ENCODE measurements at places on chromosomes 16 and 17.

- DNase-seq = no peak
Observed at GRCh38 chr17:28712705-28713415, 1.2 kb upstream of the PROCA1 start.

GRCh38 chr16:11624205-11624604 lies 37.5 kb upstream of the LITAF start:
- no peak for DNase-seq

GRCh38 chr17:33284022-33284421 lies 9.1 kb downstream of the ASIC2 start:
- DNase-seq = no peak

DNA sequence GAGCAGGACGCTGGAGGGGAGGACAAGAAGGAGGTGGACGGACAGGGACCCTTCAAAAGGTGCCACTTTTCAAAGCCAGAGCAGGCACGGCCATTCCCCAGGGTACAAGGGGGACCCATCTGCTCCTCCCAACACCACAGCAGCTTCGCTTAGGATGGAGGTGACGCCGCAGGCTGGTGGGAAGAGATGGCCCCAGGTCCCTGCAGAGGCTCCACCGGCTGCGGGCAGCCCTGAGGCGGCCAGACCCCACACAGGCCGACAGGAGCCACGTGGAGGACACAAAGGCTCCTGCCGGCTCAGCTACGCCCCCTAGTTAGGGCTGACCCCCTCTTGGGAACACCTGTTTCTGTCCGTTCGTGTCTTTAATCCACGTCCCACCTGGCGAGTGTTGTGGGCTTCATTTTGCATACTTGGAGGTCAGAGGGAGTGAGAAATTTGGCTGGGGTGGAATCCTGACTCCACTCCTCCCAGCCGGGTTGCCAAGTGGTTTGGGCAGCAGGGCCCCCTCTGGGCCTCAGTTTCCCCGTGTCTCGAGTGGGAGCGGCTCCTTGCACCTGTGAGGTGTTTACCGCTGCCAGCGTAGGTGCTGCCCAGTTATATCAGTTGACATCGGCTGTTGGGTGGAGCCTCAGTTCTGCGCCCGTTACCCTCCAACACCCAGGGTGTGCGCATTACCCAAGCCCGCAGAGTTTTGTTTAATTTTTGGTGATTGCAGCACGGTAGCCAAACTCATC lies 5.8 kb upstream of the FN3KRP start:
- no peak for DNase-seq

GRCh38 chr17:69815406-69815805 lies 259.6 kb upstream of the KCNJ16 start:
- DNase-seq = no peak

GRCh38 chr16:66695935-66696668 lies 441 bp downstream of the CMTM4 start:
- DNase-seq = no peak

- no peak for DNase-seq
Observed at GRCh38 chr17:4658478-4659305, 17.2 kb upstream of the ALOX15 start.

- no peak for DNase-seq
Observed at GRCh38 chr17:45132572-45133463, 503 bp upstream of the PLCD3 start.

DNA sequence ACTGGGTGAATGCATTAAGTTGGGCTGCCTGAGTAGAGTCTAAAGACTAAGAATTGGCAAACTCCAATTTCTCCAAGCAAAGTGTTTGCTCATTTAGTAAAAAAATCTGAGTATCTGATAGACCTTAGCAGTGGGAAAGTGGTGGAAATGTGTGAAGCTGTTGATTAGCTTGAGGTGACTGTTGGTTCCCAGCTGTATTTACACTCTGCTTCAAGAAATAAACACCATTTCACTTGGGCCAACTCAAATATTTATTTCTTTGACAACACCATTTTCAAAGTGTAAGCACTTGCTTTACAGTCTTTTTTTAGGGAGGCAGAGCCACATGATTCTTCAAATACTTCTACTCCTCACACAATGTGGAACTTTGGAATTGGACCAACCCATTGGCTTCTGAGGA lies 8.7 kb downstream of the KCTD19 start:
- no peak for DNase-seq

GRCh38 chr16:81645266-81645694 lies 133.8 kb upstream of the PLCG2 start:
- no peak for DNase-seq

- no peak for DNase-seq
Observed at GRCh38 chr16:951660-952301, 19.0 kb downstream of the LMF1 start.

DNA sequence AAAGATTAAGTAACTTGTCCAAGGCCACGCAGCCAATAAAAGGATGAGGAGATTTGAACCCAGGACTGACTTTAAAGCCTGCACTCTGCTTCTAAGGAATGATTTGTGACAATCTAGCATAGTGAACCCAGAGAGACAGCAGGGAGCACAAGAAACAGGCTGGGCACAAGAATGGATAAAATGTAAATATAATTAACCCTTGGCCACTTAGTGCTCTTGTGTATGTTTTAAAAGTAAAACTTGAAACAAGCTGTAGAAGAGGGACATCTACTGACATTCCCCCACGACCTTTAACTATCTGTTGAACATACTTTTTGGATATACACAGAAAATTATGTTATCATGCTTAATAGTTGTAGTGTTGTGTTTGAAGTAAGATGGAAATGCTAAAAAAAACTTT lies 141.9 kb upstream of the PMFBP1 start:
- DNase-seq = no peak

DNA sequence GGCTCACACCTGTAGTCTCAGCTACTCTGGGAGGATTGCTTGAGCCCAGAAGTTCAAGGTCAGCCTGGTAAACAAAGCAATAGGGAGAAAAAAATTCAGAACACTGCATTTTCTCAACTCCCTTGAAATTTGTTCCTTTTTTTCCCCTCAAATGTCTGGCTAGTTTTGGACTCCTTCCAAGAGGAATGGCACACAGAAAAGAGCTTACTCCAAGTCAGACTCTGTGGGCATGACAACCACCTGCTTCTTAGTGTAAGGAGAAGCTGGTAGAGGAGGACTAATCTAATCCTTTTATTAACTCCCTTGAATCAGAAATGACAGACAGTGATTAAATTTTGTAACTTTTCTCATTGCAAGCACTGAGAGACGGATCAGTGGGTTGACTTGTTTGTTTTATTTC lies 27.9 kb upstream of the HYDIN start:
- DNase-seq = no peak

GRCh38 chr17:16217002-16217635 lies at the start of gene PIGL:
PIGL (plus strand) TSS chr17:16217210; CDS start chr17:16217227, 17 bp downstream.
- peak; percentile 90 for DNase-seq

DNA sequence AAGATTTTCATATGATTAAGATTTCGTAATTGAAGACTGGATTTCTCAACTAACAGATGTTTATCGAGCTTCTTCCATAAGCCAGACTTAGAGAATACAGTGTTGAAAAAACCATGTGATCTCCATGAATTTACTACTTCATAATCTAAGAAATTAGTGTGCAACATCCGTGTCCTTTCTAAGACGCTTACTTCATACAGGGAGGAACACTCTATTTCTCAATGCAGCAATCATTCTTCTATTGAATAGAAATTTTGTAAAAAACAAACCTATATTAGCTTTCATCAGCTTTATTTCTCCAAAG lies 946.3 kb downstream of the KCNJ2 start:
- DNase-seq = no peak

- no peak for DNase-seq
Observed at GRCh38 chr17:60782742-60783141, 105.1 kb downstream of the BCAS3 start.

- DNase-seq = no peak
Observed at GRCh38 chr16:20673882-20674683, 23.4 kb downstream of the ACSM1 start.

- DNase-seq = no peak
Observed at GRCh38 chr16:77790009-77790372, 1.6 kb downstream of the VAT1L start.

- no peak for DNase-seq
Observed at GRCh38 chr17:50057521-50057991, 1.6 kb downstream of the ITGA3 start.

DNA sequence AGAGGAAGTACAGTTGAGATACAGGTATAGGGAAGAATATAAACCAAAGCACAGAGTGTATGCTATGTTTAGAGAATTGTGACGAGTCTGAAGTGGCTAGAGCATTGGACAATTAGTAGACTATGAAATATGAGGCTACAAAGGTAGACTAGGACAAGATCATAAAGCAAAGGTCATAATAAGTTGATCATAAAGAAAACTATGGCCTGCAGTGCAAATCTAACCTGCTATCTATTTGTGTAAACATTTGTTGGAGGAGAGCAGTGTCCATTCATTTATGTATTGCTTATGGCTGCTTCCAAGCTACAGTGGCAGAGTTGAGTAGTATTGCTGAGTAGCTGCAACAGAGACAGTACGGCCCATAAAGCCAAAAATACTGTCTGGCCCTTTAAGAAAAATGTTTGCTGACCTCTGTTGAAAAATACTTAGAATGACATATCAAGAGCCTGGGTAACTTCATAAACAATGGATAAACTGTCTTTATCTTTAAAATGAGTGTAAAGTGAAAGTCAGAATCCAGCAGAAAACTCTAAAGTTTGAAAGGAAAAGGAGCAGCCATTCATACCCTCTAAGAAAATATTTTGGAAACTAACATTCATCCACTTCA lies 14.5 kb upstream of the OR1E2 start:
- DNase-seq = no peak

DNA sequence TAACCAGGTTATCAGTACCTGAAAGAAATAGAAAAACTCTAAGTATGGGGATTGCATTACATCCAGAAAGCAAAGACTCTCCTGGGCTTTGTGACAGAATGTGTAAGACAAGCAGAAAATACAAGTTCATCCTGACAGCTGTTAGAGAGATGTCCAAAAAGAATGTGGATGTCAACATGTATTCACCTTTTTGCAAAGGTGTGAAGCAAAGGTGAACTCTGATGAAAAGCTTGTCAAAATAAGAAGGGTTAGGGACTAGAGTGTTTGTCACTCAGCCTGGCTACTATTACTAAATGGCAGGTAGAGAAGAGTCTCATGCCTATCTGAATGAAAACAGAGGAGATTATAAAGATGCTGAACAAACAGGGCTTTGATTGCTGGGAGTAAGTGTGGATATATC lies 527.6 kb upstream of the CA10 start:
- no peak for DNase-seq
